Esophagus mucosa (tissue), 1 donor: ENCODE measurements at places on chromosomes 12 and 14.
A peak's percentile ranks its signal among the peaks of the same experiment; 100 is the strongest.

DNA sequence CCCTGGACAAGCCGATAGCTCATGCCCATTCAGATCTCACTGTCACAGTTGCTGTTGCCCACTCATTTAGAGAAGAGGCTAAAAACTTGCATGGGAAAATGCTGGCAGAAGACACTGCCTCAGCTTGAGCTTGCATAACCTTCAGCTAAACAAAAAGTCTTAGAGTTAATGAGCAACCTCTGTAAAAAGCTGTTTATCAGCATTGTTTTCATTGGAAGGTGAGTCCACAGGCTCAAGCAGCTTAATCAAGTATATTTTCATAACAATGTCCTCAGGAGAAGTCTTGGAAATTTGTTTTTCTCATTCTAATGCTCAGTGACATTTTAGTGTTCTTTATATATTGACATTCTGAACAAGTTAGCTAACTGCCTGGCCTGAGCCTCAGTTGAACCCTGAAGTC, 872.9 kb downstream of the TMTC2 start:
- ATAC-seq, result no peak

DNA sequence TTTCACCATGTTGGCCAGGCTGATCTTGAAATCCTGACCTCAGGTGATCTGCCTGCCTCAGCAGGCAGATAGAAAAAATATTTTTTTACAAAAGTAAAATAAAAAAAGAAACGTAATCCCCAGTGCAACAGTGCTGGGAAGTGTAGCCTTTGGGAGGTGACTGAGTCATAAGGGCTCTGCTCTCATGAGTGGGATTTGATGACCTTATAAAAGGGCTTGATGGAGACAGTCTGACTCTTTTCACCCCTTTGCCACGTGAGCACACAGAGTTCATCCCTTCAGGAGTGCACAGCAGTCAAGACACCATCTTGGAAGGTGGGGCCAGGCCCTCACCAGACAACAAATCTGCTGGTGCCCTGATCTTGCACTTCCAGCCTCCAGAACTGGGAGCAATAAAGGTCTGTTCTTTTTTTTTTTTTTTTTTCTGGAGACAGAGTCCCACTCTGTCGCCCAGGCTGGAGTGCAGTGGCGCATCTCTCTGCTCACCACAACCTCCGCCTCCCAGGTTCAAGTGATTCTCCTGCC, 24.7 kb upstream of the DYNC1H1 start:
- ATAC-seq, result peak; percentile 45

DNA sequence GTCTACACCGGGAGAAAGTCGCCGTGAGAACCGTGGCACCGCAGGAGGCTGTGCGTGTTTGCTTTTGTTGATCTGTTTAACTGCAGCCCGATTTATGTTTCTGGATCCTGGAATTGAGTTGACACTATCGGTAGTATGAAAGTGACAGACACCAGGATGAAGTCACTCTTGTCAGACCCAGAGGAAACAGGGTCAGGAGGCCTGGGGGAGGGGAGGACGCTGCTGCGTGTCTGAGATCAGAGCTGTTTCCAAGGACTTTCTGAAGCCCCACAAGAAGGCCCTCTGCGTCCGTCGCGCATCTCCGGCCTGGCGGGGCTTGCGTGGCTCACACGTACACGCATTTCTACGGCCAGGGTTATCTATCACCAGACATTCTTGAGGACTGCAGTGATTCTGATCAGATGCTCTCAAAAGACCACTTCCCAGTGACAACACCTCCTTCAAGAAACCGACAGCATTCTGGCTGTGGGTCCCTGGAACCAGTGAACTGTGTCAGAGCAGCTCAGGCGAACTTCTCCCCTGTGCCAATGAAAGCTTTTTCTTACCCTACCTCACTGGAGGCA, 263.4 kb downstream of the ADGRD1 start:
- ATAC-seq, result no peak

DNA sequence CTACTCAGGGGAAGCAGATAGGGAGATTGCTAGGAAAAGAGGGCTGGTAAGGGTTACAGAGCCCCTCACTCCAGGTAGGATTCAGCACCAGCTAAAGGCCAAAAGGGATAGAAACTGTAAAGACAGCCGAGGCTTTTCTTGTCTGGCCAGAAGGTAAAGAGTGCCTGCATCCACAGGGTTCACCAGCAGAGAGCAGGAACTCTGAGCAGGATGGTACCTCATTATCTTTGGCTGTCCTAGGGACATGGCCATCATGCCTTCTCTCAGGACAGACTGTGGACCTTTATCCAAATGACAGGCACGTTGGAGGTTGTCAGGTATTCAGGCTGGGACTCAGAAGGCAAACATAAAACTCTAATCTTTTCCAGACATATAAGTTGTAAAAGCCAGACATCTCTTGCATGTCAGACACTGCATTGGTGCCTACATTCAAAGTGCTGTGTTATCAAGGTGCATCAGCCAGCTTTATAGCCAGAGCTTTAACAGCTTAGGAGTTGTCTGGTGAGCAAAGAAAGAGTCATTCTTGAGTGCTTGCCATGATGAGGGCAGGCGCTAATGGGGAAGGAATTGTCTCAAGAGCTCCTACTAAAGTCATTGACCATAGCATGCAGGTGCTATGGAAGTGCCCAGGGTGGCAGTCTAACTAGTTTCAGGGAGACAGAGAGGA, 89.5 kb downstream of the PELI2 start:
- peak; percentile 43 for ATAC-seq

DNA sequence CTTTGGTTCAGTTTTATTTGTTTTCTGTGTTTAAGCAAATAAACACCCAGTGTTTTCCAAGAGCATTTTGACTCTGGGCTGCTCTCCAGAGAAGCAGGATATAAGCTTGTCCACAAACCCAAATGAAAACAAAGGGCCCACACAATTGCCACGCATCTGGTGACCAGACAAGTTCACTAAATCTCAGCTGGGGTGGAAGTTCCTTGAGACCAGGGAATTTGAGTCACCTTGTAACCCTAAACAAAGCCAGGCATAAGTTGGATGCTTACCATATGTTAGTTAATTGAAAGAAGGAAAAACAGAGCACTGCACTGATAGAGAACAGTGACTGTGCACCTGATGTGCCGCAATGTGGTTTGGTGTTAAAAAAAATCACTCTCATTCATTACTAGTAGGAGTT, 1.6 kb upstream of the TXNRD1 start:
- ATAC-seq, result no peak

- ATAC-seq, result peak; percentile 66
Measured at GRCh38 chr14:49892301-49892635, 614 bp upstream of the ARF6 start.

DNA sequence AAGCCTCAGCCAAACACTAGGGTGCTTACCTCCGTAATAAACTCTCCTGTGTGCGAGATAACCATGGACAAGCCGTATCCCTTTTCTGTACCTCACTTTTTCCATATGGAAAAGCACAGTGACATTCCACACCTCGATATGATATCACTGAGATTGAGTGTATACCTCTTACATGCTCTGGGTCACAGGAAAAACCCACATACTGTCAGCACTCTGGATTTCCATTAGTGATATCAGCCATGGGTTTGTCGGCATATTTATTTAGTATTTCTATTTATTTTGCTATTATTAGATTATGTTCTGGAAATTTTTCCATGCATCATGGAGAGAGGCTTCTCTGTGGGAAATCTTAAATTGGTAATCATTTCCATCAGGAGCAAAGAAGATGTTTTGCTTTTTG, 28.0 kb upstream of the DAAM1 start:
- ATAC-seq, result no peak

GRCh38 chr14:68719634-68720384, 73.1 kb downstream of the ZFP36L1 start:
- no peak for ATAC-seq

- peak; percentile 79 for ATAC-seq
Measured at GRCh38 chr12:110807640-110808039, 39.1 kb upstream of the CCDC63 start.

DNA sequence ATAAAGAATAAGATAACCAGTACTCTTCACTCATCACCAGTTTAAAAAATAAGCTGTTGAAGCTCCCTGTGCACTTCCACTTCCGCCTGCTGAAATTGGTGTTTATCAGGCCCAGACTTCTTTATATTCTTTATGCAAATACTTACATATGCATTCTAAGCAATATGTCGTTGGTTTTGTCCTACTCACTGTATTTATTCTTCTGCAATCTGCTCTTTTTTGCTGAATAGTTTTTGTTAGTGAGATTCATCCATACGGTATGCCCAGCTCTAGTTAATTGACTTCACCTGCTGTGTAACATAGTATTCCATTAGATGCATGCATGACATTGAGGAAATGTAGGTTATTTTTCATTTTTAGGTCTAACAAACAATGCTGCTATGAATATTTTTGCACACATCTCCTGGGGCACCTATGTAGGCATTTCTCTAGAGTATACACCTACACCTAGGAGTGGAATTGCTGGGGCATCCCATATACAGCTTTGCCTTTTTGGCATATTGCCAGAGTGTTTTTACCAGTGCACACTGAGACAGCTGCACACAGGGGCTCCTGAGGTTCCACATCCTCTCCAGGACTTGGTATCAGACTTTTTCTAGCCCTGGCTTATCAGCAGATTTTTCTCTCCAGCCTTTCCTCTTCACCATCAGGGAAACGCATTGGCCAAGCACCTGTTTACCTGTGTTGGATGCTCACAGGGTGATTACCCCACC, 1.0 kb upstream of the NRIP2 start:
- peak; percentile 39 for ATAC-seq

- ATAC-seq, result peak; percentile 19
Measured at GRCh38 chr12:124480469-124481256, 86.7 kb downstream of the NCOR2 start.

DNA sequence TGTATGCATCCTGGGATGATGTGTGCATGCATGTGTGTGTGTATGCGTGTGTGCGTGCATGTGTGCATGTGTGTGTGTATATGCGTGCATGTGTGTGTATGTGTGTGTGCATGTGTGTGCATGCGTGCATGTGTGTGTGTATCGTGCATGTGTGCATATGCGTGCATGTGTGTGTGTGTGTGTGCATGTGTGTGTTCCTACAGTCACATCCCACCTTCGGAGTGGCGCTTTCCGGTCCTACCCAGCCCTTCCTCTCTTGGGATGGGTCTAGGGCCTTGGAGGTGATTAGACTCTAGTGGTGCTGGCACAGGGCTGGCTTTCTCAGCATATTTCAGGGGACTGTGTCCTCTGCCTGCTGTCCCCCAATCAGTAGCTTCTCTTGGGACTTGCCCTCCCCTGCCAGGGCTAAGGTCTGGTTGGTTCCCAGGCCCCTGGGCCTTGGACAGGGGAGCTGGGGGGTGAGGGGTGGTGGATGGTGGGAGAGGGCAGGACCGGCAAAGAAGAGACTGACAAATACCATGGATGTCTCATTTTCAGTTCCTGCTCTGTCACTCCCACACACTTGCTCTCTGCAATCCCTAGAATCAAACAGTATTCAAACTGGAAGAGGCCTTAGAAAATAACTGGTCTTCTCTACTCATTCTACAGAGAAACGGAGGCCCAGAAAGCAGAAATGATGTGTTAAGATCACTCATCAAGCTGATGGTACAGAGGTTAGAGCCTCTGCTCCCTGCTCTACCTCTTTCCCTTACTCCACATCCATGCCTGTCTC, 21.9 kb upstream of the FAIM2 start:
- no peak for ATAC-seq

DNA sequence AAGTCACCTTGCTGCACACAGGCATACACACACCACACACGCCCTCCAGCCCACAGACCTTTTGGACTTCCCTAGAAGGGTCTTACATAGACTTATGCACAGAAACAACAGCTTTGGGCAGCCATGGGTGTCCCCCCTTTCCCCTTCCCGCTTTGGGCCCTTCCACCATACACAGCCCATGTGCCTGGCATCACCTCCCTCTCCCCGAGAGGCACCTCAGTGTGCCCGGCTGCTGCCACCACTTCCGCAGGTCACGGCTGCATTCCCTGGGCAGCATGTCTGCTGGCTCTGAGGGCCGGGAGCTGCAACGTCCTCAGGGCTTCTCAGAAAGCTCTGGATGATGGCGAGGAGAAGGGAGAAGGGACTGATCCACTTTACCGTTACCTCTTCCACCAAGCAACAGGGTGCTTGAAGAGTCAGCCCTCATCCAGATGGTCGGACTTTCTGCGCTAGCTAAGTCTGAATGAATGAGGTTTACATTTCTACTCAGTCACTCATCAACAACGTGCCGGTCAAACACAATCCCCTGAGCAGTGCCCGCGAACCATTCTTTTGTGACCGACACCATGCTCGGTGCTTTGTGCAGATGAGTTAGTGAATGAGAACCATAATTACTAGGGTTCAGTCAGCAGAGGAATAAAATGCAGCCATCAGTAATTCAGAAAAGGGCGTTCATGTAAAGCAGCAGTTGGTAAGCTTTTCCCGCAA, 72.2 kb upstream of the BCL11B start:
- no peak for ATAC-seq

DNA sequence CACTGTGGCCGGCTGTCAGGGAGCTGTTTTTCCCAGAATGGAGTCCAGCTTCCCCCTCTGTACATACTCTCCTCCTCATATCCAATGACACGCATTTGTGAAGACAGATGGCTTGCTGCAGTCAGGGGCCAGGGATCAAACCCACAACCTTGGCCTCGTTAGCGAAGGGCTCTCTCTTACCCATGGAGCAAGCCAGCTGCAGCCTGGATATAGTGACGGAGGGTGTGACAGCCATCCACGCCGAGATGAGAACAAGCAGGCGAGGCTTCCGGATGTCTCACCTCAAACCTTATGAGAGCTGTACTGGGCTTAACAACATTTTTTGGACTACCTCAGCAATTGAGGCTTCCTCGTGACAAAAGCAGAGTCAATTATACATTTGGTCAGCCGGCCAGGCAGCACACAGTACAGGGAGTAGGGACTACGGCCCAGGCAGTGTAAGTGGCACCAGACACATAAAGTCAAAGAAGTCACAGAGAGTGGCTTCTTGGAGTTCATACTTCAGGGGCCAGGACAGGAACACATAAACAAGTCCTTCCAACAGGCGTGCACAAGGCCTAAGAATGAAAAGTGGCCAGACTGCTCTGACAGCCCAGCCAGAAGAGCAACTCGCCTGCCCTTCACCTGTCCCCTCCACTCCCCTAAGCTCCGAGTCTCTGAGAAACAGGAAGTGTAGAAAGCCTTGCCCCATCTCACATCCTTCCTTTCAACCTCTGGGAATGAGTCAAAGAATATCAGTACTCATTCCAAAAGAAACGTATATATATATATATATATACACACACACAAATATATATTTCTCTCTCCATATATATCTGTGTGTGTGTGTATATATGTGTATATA, 115.1 kb downstream of the TTC7B start:
- ATAC-seq, result peak; percentile 80

- ATAC-seq, result no peak
Measured at GRCh38 chr12:114658002-114658441, 26.0 kb downstream of the TBX3 start.

GRCh38 chr12:30440826-30441602, 254.7 kb downstream of the IPO8 start:
- peak; percentile 35 for ATAC-seq

DNA sequence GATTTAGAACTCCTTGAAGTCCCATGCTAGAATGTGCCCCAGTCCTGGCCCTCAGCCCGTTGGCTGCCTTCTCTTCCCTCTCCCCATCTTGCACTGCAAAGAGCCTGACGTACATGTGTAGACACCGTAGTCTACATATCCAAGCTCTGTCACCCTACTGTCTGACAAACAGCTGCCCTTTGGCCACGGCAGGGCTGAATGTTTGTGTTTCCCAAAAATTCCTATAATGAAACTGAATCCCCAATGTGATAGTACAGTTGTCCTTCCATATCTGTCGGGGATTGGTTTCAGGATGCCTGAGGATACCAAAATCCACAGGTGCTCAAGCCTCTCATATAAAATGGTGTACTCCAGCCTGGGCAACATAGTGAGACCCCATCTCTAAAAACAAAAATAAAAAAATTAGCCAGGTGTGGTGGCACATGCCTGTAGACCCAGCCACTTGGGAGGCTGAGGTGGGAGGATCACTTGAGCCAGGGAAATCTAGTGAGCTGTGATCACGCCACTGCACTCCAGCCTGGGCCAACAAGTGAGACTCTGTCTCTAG, 12.3 kb upstream of the TFCP2 start:
- no peak for ATAC-seq
